ENCODE measurements at places on chromosomes 12 and 14.
A peak's percentile ranks its signal among the peaks of the same experiment; 100 is the strongest.

- DNase-seq: no peak
These were observed 169.9 kb downstream of the PRKD1 start for GRCh38 chr14:29757711-29758233.

- DNase-seq: no peak
These were observed 212.2 kb upstream of the DIO3 start for GRCh38 chr14:101349108-101349507.

DNA sequence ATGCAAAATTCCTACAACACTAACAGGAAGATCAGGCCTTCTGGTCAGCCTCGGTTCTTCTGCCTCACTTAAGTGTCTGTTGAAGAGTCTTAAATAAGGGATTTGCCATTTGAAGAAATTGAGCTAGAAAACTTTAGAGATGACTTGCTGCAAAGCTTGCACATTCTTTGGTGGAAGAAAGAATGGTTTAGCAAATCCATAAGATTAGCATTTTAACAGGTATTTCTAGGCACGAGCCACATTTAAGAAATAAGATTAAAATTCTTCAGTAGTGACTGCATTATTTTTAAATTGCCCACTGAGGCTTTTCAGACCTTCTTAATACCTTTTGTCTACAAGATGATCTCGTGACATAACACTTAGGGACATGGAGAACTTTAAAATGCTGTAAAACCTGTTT, 327.1 kb downstream of the TMEM117 start:
- no peak for DNase-seq

DNA sequence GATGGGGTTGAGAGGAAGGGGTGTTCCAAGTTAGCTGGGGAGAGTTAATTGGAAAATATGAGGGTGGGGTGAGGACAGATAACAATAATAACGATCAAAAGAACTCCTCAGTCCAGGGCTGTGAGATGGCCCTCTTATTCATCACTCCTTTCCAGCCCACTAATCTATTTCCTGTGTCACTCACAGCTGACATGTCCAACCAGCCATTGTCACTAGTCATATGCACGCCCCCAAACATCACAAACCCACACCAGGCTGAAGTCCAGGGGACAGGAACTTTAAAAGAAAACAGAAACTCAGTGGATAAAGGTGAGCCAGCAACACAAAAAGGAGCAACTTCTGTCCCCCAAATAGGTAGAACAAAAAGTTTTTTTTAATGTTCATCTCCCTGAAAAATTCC, 911 bp downstream of the CALCOCO1 start:
- DNase-seq: peak; percentile 36

- no peak for DNase-seq
These were observed 23.3 kb downstream of the RASAL1 start for GRCh38 chr12:113112043-113112899.

- DNase-seq: peak; percentile 44
These were observed 4.9 kb upstream of the SUSD6 start for GRCh38 chr14:69606258-69607184.

DNA sequence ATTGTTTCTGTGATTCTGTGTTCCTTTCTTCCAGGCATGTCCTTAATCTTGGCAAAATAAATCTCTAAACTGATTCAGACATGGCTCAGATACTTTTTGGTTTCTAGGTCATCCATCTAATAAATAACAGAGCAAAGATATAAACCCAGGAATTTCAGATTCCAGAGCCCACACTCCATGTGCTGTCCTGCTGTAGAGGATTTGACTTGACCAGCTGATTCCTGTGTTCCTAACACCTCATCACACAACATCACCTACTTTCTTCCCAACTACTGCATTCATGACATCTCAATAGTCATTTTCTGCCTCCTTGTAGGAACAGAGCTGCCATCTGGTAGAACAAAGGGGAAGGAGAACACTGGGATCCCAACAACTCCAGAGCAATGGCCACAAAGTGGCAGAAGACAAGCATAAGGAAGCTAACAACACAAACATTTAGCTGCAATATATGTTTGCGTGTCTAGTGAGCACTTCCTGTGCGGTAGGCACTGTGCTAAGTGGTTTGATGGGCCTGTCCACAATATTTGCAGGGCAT, 91.9 kb upstream of the OVCH1 start:
- no peak for DNase-seq

GRCh38 chr12:9391815-9392214, 183.6 kb upstream of the PZP start:
- DNase-seq: no peak

DNA sequence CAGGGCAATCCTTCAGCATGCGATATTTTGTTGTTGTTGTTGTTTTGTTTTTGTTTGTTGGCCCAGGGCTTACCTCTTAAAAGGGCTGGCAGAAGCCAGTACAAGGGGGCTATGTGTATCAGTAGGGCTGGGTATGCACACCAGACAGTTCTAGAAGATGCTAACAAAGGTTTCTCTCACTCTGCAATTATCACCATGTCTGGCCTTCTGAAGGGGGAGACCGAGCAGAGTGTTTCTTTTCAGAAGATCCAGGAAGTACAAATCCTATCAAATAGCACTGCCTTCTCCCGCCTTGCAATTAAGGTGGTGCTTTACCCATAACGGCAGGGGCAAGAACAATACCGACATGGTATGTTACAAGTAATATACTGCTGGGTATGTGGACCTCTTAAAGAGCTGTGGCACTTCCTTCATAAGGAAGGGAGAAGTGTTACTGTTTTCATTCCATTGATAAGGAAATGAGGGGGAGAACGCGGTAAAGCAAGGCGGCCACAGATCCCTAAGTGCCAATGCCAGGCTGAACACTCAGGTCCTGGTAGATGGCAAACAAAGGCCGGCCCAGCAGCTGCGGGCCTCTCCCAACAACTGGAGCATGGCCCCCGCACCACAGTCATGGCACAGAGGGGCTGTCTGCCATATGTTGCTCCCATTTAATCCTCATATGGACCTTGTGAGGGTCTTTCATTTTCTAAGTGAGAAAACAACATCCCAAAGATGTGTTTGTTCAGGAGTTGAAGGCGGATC, 19.2 kb upstream of the CACNA2D4 start:
- DNase-seq: no peak

- DNase-seq: no peak
These were observed 110.5 kb downstream of the PAH start for GRCh38 chr12:102806592-102806991.

GRCh38 chr12:105030820-105031807, 45.0 kb downstream of the NOPCHAP1 start:
- DNase-seq: no peak

DNA sequence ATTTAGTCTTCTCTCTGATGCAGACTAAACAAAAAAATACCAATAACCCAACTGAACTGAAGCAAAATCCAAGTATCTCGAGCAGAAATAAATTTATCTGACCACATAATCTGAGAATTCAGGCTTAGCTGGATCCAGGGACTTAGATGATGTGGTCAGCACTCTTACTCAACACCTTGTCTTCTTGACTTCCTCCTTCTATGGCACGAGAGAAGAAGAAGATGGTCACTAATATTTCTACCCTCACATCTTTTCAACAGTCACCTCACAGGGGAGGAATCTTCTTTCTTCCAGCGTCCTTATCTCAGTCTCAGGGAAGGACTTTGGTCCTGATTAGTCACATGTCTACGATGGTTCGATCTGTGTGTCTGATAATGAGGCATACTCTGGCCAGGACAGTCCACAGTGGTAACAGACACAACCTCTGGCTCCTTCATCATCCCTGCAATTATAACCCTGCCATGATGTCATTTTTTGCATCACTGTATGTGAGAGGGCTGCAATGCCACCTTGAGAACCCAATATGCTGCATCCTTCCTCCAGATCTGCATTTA, 15.8 kb downstream of the RGS6 start:
- DNase-seq: peak; percentile 2

GRCh38 chr14:101026341-101026740, 122.8 kb upstream of the RTL1 start:
- DNase-seq: no peak

- DNase-seq: no peak
These were observed 370.2 kb downstream of the SOX5 start for GRCh38 chr12:23579257-23579656.

- no peak for DNase-seq
These were observed 153.1 kb upstream of the CCND2 start for GRCh38 chr12:4120316-4120917.

- DNase-seq: no peak
These were observed 4.5 kb downstream of the DHH start for GRCh38 chr12:49089821-49090773.

- no peak for DNase-seq
These were observed 250.1 kb downstream of the ADGRD1 start for GRCh38 chr12:131203666-131204415.

GRCh38 chr14:65476942-65477318, 64.4 kb downstream of the FUT8 start:
- DNase-seq: no peak

Data from NB4 (cell line).